Jurkat, Clone E6-1 (cell line): ENCODE measurements at places on chromosomes 3 and 15.

- no peak for DNase-seq
Observed at GRCh38 chr3:152505926-152506325, 237.2 kb downstream of the MBNL1 start.

DNA sequence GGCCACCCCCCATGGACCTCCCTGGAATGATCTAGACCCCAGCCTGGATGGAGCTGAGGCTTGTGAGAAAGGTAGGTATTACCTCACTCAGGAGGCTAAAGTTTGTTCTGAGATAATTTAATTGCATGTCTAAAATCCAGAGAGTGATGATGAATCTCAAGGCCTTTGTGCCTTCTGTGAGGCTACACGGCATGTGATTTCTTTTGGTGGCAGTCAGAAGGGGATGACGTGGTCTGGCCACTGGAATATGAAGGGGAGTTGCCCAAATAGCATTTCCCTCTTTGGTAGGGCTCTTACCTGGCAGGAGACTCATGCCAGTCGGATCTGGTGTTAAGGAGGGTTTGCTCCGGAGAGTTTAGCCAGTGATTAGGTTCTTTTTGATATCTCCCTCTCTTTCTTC is 2.5 kb downstream of the BAHD1 start:
- no peak for DNase-seq

DNA sequence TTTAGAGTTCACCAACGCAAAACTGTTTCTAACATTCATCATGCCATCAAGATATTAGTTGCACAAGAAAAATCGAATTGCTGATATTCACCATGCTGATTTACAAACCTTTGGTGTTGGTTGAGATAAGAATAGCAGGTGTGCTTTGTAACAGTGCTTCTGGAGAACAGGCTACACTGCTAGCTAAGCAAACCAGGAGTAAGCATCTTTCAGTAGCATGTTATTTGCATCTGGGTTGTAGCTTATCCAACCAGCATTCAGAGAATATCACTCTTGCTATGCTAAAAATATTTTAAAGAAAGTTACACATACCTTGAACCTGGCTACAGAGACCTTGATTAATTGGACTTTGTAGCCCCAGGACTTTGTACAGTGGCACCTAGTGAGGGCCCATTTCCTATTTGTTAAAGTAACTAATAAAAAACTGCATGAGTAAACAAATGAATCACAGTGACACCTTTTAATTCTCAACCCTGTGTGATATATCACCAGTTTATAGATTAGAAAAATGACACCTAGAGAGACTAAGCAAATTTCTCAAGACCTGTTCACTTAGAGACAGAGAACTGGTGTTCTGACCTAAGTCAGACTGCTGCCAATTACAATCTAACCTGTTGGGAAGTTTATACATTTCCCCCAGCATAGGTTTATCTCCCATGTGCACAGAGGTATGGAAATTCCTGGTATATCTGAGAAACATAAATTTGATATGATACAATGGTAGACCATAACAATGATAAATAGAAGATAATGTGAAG is 435.5 kb upstream of the TGFBR2 start:
- no peak for DNase-seq

DNA sequence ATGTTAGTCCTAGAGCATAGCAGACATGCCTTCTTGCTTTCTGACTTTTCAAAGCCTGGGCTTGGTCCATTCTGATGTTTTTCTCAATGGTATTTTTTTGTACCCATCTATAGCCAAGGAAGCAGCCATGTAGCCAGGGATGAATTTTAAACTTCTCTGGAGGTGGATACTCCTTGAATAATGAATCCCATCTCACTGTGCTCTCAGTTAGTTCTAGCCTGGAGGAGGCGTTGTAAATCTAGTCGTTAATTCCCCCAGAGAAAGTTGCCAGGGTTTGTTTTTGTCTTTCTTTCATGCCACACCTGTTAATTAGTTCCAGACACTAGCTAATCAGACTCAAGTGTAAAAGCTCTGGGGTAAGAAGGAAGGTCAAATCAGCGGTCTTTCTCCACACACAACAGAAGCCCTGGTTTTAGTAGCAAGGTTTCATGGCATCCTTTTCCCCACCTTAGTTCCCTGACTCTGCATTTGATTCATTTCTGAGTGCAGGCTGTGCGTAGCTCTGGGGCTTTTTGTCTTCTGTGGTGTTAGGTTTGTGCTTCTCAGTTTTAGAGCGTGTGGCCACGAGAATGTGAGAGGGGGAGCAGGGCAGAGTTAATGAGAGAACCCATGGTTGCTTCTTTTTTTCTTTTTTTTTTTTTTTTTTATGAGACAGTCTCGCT is 19.7 kb downstream of the PTPRG start:
- no peak for DNase-seq

DNA sequence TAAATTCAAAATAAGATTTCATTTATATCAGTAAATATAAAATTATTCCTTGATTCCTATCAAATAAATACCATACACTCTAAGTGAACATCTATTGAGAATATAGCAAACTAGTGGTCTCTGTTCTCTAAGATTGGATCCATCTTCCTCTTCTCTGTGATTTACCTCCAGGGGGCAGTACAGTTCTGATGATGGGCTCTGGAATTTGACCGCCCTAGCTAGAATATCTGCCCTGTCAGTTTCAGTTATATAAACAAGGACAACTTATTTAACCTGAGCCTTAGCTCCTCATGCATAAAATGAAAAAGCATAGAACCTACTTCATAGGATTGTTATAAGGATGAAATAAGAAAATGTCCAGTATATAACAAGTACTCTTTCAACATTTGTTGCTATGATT is 171.1 kb upstream of the CCDC54 start:
- DNase-seq = peak; percentile 24

- DNase-seq = peak; percentile 69
Observed at GRCh38 chr15:77409259-77410156, 10.4 kb downstream of the PEAK1 start.

- no peak for DNase-seq
Observed at GRCh38 chr3:45065373-45065720, 39.2 kb downstream of the CLEC3B start.

- DNase-seq = no peak
Observed at GRCh38 chr3:49775538-49775937, 10.8 kb downstream of the IP6K1 start.

DNA sequence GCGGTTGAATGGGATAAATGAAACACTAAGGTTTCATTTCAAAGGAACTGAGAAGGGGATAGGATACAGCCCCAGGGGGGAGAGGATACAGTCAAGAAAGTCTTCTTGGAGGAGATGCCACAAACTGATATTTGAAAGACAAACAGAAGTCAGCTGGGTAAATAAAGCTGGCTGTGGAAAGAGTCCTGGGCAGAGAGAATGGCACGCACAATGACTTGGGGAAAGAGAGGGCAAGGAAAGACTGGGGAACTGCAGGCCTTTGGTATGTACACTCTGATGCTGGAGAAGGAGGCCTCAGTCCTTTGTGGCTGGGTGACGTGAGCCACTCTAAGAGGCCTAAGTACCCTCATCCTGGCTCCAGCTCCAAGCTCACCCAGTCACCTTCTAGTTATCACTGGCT is 45.2 kb upstream of the LMCD1 start:
- no peak for DNase-seq

- no peak for DNase-seq
Observed at GRCh38 chr3:14177580-14178246, 688 bp downstream of the XPC start.

- no peak for DNase-seq
Observed at GRCh38 chr15:29934251-29934650, 112.0 kb upstream of the TJP1 start.

DNA sequence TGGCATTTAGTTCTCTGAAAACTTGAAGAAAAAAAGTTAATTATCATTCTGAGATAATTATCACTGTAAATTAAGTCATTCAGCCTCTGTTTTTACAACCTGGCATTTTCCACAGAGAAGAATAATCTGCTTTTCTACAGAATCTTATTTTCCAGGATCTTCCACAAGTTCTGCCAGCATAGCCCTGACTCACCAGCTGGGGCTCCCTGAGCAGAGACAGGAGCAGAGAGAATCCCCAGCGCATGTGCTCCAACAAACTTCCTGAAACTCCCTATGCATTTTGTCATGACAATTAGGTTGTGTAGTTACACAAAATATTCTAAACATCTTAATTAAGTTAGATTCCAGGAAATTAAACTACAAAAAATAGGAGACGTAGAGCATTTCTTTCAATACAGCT is 32.1 kb upstream of the TMEM207 start:
- DNase-seq = no peak

DNA sequence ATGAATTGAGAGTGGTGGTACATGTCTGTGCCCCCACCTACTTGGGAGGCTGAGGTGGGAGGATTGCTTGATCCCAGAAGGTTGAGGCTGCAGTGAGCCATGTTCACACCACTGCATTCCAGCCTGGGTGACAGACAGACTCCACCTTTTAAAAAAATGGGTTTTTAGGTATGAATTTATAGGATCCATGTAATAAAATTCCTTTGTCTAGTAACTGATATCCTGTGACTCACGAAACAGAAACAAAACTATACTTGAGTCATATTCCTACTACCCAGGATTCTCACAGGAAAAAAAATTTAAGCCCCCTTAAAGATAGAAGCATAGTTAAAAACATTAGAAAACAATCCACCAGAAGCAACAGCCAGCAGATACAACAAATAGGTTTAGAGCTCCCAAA is 10.0 kb upstream of the CRTC3 start:
- DNase-seq = no peak

DNA sequence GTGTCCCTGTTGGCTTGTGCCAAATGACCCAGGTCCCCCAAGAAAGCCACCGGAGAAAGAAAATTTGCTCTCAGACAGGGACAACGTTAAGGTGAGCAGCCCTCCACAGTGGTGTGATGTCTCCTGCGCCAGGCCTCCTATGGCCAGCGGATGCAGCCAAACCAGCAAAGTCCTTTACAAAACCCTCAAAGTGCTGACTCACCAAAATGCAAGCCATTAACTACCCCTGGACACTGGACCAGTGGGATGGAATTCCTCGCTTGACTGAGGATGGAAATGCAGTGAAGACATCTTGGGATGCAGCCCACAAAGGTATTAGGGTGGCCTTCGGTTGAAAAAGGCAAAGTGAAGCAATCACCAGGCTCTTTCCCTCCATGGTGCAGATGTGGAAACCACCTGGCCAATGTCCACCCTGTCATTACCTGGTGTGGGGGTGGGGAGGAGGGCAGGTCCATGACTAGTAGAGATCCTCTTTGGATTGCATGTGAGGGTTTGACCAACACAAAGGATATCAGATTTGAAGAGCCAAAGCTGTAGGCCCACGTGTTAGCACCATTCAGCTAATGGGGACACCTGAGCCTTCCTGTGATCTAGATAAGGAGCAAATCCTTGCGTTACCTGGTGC is 127.4 kb upstream of the SLC6A11 start:
- DNase-seq = no peak

- DNase-seq = no peak
Observed at GRCh38 chr15:24955531-24955921, 739 bp downstream of the SNRPN start.

- DNase-seq = no peak
Observed at GRCh38 chr3:4757575-4758248, 221.5 kb upstream of the BHLHE40 start.

GRCh38 chr3:359672-360071 is 163.1 kb downstream of the CHL1 start:
- no peak for DNase-seq

DNA sequence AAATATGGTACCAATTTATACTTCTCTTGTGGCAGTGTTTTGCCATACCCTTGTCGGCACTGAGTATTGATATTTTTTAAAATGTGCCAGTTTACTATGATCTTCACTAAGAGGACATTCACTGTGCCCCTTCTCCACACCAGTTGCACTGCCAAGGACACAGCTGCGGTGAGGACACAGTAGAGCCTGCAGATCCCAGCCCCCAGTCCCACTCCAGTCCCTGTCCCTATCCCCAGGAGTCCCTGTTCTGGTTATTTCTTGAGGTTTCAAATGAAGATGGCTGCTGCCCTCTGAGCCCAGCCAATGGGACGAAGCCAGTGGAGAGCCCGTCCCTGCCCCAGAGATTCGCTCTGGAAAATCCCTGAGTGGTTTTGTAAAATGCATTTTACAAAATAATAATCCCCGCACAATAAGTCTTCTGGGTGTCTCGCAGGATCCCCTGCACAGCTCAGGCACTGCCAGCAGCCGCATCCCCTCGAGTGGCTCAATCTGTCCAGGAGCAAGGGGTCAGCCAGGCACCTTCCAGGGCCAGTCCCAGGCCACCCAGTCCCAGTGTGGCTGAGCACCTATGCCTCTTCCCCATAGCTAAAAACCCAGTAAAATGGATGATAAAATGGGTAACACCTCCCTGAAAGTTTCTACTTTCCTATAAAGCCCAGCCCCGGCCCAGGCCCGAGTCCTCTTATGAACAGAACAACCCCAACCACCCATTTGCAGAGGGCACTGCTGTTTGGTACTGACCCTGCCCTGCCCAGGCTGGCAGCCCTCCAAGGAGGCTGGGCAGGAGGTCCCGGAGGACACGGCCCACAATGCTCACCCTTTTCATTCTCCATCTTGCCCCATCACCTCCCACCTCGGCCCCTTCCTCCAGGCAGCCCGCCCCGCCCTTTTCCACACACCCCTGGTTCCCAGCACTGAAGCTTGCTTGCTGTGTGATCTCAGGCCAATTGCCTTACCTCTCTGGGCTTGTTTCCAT is 91.1 kb downstream of the VGLL4 start:
- DNase-seq = no peak

DNA sequence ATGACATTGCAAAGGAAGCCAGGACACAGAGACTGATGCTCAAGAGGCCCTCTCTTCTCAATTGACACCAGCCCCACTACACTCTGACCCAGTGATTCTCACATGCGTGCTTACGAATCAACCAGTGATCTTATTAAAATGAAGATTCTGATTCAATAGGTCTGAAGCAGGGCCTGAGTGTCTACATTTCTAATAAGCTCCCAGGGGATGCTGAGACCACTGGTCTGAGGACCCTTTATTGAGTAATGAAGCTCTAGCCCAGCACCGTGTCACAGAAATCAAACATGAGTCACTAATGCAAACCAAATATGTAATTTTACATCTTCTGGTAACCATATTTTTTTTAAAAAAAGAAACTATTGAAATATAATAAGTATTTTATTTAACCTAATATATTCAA is 689.1 kb upstream of the LMCD1 start:
- DNase-seq = no peak

DNA sequence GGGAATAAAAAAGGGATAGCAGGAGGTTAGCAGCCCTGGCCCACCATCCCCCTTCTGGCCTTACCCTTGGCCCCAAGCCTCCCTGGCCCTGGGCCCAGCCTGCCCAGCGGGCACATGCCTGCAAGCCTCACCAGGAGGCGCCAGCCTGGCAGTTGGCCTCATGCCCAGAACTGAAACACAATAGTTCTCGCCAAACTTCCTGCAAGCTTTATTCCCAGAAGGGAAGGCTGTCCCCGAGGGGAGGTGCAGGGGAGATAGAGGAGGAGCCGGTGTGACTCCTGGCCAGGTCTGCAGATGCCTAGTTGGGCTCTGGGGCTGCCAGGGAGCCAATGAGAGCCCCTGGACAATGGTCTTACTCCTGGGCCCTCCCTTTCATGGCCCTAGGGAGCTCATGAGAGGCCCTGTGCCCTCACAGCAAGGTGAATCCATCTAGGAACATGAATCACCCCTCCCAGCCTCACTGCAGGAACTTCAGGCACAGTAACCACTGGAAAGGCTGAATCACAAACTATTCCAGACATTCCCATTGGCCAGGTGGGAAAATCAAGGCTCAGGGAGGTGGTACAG is 4.0 kb downstream of the CCDC33 start:
- DNase-seq = no peak

GRCh38 chr3:45103753-45104714 is 42.1 kb downstream of the CDCP1 start:
- DNase-seq = no peak

GRCh38 chr3:116905794-116906193 is 196.2 kb downstream of the TUSC7 start:
- DNase-seq = no peak

GRCh38 chr3:9019259-9019961 is 56.1 kb upstream of the RAD18 start:
- no peak for DNase-seq
